ENCODE measurements at places on chromosomes 2 and 18.

GRCh38 chr2:220935789-220936321, 636.2 kb downstream of the EPHA4 start:
- DNase-seq = no peak

DNA sequence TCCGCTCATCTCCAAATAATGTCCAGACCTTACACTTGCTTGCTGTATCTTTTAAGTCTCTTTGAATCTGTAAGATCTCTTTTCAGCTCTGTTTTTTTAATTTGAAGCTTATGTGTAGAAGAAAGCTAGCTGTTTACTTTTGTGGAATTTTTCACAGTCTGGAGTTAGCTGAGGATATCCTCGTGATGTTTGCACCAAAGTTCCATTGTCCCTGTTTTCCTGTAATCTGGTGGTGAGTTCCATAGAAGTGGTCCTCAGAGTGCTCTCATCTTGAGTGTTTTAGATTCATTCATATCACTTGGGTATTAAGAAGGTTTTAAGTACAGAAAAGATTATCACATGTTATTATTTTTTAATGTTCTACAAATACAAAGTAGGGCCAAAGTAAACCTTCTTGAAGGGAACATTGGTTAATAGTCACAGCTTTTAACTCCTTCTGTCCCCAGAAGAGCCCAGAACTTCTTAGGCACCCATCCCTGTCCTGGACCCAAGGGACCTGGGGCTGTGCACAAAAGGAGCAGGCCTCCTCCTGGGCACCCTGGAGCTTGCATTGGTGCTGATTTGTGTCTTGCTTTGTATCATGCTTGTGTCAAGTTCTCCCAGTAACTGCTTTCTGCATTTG, 15.0 kb downstream of the MLPH start:
- DNase-seq = no peak

GRCh38 chr18:36511791-36512352, 214.4 kb downstream of the FHOD3 start:
- no peak for DNase-seq

DNA sequence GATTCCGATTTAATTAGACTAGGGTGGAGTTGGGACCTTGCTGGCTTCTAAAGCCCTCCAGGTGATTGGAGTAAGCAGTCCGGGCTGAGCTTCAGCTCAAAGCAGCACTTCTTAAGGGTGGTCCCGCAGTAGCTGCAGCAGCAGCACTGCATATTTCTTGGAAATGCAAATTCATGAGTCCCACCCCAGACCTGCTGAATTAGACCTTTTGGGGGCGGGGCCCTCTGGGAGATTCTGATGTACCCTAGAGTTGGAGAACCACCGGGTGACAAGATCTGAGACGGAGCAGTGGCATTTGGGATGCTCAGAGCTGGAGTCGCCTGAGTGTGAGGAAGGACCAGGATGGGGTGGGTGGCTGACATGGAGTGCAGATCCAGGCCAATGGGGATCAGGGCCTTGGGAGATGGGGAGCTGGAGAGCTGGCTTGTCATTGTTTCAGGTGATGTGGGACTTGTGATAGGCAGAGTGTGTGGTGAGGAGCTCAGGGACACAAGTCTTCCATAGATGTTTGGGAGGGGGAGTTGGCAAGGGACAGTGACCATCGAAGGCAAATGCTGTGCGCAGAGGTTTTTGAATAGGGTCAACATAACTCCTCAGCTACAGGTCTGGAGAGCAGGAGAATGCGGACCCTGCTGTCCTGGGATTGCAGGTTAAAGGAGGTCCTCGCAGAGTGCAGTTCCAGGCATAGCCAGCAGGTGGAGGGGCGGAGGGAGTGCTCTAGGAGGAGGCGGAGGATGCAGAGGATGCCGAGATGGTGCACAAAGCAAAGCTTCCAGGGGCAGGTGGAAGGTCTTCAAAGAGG, 130.9 kb upstream of the RAB12 start:
- peak; percentile 24 for DNase-seq

GRCh38 chr18:71529703-71530303, 1014.3 kb downstream of the CBLN2 start:
- no peak for DNase-seq

GRCh38 chr18:27298214-27298804, 113.2 kb upstream of the CHST9 start:
- DNase-seq = no peak

DNA sequence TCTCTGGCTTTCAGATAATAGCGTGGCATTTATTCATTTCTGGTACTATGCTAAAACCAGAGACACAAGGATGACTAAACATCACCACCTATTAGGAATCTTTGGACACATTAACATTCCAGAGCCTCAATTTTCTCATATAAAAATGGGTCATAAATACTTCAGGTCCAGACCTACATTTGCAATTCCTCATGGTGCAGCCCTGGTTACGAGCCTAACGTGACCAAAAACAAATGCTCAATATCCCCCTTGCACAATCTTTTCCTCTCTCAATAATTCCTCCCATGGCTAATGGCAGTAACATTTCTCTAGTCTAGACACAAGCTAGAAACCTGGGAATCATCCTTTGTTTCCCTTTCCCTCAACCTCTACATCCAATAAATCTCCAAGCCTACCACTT, 112.8 kb upstream of the NABP1 start:
- DNase-seq = no peak

DNA sequence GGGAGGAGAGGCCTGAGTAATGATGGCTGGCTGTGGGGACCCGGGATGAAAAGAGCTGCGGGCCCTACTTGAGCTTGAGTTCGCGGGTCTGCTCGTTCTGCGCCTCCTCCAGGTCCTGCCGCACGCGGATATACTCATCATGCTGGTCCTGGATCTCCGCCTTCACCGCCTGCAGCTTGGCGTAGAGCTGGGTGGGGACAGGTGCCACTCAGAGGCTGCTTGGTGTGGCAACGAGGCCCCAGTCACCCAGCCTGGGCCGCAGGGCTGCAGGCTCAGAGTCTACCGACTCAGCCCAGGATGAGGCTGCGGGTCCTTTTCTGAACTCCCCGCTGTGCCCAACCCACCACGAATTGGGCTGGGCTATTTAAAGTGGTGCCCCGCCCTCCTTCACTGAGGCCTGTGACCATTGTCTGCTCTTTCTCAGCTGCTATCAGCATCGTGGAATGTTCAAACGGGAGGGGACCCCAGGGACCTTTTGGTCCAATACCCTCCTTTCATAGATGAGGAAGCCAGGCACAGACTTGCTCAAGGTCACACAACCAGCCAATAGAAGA, 28.0 kb downstream of the KIF3C start:
- no peak for DNase-seq

- DNase-seq = peak; percentile 66
Measured at GRCh38 chr2:26846334-26847306, 1.3 kb upstream of the DPYSL5 start.

GRCh38 chr2:145849466-145849865, 1329.5 kb upstream of the ZEB2 start:
- no peak for DNase-seq

GRCh38 chr2:201947287-201947686, 86.4 kb upstream of the FZD7 start:
- DNase-seq = no peak

DNA sequence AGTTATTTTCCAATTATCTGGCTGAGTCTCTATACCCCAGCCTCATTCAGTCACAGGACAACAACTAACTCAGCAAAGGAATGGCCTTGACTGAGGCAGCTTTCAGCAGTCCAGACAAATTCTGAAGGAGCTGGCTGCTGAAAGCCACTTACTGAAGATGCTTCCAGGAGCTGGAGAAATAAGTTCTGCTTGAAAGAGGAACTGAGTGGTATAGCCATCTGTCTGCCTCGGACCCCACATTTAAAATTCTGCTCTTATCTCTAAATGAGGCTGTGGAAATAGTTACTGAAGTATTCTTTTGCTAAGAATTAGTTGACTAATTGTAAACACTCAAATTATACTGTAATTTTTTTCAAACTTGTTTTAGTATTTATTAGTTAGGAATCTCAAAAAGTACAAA, 9.1 kb upstream of the GPD2 start:
- DNase-seq = no peak

- DNase-seq = no peak
Measured at GRCh38 chr2:106843910-106844250, 42.1 kb downstream of the ST6GAL2 start.

GRCh38 chr18:4270988-4271387, 184.1 kb downstream of the DLGAP1 start:
- no peak for DNase-seq

GRCh38 chr18:12996661-12997292, 5.6 kb downstream of the CEP192 start:
- DNase-seq = no peak

DNA sequence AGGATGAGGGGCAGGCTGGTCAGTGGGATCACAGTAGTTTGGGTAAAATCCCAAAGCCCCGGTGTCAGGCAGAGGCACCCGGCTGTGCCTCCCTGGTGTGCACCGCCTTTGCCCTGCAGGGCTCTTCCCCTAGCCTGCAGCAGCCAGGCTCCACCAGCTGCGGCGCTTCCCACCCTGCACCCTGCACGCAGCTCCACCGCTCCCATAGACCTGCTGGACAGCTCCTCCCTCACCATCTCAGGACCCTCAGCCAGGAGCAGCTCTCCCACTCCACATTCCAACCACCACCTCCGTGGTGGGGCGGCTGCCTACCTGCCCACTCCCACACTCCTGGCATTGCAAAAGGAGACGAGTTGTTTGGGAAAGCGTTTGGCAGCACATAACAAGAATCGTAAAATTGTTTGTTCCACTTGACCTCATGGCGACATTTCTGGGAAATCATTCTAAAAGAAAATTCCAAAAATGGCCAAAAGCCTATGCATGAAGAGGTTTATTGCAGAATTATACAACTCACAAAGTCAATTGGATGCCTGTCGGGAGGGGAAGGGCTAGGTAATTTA, 287.4 kb upstream of the HDAC4 start:
- no peak for DNase-seq

- DNase-seq = no peak
Measured at GRCh38 chr2:185417688-185418087, 320.9 kb upstream of the FSIP2 start.

DNA sequence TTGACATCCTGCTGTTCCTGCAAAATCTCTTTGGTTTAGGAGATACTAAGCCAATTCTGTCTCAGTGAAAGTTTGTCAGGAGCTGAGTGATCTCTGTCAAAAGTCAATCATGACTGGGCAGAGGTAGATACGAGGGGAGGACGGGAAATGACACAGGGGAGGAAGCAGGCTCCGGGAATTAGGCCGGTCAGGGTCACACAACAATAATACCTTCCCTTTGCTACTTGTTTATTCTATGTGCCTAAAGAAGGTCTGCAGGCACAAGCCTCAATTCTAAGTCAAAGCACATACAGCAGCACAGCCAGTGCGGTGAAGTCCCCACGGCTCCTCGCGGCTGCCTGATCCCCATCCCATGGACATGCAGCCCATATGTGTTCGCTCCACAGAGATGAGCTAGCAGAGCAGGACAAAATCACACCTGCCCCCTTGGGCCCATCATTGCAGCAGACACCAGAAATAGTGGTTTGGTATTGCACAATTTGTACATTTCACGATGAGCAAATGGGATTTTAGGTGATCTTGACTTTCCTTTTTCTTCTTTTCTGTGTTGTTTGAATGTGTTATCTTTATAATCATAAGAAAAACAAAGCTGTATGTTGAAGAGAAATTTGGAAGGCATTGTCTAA, 141.4 kb downstream of the VAPA start:
- no peak for DNase-seq

DNA sequence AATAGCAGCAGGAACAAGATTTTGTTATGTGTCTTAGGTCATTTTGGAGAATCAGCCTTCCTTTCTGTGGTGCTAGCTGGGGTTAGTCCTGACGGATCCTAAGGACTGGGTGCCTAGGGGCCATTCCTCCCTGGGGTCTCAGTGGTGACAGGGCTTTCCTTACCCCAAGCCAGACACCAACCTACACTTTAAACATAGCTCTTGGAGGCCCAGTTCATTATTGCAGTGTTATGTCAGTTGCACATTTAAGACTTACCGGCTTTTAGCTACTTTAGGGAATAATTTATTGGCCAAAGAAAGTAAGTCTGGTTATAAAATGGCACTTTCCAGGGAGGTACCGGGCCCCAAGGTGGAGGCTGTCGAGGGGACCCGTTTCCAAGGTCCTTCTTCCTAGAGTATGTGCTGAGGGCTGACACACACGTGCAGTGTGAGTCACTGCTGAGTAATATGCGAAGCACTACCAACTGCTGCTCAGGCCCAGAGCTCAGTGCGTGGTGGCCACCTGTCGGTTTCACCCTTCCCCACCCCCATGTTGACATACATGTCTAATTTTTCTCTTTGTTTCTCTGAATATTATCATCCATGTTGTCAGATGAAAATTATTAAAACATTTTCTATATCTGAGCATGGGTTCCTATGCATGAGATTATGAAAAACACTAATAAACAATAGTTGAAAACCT, 37.0 kb upstream of the GRHL1 start:
- peak; percentile 0 for DNase-seq

DNA sequence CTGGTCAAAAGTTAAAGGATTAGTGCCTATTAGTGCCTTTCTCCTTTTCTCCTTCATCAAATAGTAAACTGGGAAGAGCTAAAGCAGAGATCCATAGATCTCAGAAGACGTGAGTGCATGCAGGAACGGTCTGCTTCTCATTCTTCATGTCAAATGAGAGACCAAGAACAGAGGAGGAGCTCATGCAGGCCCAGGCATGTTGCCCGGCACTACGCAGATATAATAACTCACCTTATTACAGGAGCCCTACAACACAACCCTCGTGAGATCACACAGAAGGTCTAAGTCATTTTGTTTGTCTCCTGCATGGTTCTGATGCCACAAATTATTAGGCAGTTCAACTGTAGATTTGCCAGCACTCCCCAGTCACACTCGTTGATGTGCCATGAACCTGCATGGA, 71.8 kb downstream of the CMPK2 start:
- no peak for DNase-seq

DNA sequence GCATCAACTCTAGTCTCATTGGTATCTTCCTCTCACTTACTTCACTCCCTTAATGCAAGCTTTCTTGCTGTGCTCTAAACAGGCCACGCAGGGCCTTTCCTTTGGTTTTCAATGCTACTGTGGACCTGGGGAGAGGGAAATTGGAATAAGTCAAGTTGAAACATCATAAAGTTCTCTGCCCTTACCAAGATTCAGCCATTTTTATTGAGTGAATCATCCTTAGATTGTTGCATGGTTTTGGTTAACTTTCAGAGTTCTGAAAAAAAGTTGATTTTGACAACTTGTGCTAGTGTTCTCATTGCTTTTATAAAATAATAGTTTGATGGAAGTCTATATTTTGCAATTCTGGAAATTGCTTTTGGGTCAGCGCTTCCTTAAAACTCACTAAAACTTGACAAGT, 852.8 kb upstream of the ACVR2A start:
- no peak for DNase-seq

GRCh38 chr2:201661366-201661765, 18.1 kb upstream of the TMEM237 start:
- no peak for DNase-seq

- DNase-seq = no peak
Measured at GRCh38 chr2:60446413-60447267, 106.8 kb downstream of the BCL11A start.

GRCh38 chr18:24535527-24536295, 75.3 kb downstream of the HRH4 start:
- DNase-seq = no peak
